ENCODE measurements at places on chromosomes 4 and X.

DNA sequence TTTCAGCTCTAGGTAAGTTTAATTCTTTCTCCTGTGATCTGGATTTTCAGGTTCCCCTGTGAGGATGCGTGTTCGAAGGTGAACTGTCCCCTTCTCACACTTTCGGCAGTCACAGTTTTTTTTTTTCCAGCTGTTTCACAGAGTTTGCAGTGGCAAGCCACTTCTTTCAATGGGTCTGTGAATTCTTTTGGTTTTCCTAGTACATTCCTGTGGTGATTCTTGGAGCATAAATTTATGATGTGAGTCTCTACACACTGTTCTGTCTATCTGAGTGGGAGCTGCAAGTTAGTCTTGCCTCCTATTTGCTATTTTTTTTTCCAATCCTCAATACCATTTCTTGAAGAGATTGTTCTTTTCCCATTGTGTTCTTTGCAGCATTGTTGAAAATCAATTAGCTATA lies 595.5 kb downstream of the RAPGEF2 start:
- no peak for DNase-seq

GRCh38 chrX:1202251-1202650 lies 10.2 kb downstream of the CRLF2 start:
- no peak for DNase-seq

DNA sequence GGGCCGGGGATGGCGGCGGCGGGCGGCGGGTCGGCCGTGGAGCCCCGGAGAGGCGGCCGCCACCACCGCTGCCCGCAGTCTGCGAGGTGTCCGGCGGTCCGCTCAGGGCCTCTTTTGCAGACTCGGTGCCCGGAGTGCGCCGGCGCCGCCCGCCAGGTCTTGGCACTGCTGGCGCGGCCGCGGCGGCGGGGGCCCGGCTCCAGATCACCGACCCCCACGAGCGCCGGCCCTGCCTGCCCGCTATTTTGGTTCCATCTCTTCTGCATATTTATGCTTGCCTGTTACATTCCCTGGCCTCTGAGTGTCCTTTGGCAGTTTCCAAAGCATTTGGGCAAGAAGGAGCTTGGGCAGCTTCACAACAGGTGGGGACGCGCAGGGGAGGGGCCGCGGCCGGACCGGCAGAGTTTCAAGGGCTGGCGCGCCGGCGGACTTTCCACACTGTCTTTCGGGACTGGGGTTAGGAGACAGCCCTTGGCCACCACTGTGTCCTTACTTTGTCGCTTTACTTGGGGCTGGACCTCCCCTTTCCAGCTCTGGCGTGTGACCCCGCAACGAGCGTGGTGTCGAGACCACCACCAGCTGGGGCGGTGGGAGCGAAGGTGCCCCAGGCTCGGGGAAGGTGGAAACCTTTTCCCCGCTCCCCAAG lies 668 bp upstream of the TAPT1 start:
- DNase-seq, result peak; percentile 41

- no peak for DNase-seq
Observed at GRCh38 chr4:84697615-84698201, 114.8 kb downstream of the CDS1 start.

- DNase-seq, result no peak
Observed at GRCh38 chr4:83569987-83570386, 34.1 kb downstream of the GPAT3 start.

DNA sequence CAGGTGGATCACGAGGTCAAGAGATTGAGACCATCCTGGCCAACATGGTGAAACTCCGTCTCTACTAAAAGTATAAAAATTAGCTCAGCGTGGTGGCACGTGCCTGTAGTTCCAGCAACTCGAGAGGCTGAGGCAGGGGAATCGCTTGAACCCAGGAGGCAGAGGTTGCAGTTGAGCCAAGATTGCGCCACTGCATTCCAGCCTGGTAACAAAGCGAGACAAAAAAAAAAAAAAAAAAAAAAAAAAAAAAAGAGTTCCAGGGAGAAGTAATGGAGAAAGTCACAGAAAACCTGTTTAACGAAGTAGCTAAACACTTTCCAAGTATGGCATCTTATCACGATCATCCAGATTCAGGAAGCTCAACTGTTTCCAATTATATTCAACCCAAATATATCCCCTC lies 10.9 kb downstream of the KLHL4 start:
- no peak for DNase-seq

GRCh38 chrX:103878466-103879122 lies 46.5 kb upstream of the RAB9B start:
- DNase-seq, result no peak

- no peak for DNase-seq
Observed at GRCh38 chr4:31391976-31392375, 671.8 kb downstream of the PCDH7 start.

DNA sequence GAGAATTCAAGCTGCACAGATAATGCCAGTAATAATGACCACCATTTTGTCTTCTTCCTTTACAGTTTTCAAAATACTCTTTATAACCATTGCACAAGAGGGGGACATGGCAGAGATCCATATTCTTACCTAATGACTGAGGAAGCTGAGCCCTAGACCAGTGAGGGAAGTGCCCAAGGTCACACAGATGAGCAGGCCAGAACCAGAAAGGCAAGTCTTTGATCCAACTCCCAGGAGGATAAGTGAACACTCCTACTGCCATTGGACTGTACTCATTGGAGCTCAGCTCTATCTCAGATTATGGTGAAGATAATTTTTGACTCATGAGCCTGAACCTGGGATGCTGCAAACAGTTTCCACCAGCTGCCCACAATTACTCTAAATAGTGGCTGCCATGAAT lies 28.6 kb downstream of the AMER1 start:
- no peak for DNase-seq

DNA sequence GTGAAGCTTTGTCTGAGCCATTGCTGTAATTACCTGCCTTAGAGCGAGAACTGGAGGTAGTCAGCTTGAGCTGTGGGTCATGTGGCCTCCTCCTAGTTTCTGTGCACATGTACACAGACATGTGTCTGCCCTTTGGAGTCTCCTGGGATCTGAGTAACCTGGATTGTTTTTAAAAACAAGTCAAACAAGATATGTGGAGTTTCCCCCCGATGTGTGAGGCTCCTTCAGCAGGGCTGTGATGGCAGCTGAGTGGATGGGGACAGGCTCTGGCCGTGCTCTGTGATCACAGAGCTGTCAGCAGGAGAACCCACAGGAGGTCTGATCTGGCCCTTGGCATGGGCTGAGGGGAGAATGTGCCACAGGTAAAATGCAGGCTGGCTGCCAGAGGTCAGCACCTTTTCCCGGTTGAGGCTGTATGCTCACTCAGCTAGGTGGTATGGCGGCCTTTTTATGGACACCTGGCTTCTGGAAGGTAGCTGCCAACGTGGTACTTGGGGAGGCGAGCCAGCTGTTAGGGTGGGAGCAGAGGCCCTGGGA lies 38.4 kb downstream of the NOP14 start:
- DNase-seq, result no peak

- no peak for DNase-seq
Observed at GRCh38 chrX:24676403-24677024, 17.2 kb upstream of the POLA1 start.

- DNase-seq, result no peak
Observed at GRCh38 chr4:146975527-146975926, 29.9 kb upstream of the TTC29 start.

DNA sequence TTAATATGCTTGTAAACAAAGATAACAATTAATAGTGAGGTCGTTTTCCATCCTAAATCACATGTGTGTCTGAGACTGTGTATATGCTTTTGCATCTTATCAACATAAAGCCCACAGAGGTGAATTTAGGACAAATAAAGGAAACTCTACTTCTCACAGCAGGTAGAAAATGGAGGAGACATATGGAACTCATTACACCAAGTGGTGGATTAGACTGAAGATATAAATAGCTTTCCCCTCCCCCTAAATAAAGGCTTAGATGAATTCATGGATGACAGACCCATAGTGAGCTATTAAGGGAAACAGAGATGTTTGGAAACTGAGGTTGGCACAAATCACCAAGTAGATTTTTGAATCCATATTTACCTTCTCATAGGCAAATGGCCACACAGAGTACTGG lies 79.7 kb downstream of the GRIA3 start:
- no peak for DNase-seq

GRCh38 chr4:151678048-151678872 lies 82.5 kb downstream of the GATB start:
- no peak for DNase-seq

- DNase-seq, result no peak
Observed at GRCh38 chr4:113537203-113537602, 224.3 kb downstream of the CAMK2D start.

DNA sequence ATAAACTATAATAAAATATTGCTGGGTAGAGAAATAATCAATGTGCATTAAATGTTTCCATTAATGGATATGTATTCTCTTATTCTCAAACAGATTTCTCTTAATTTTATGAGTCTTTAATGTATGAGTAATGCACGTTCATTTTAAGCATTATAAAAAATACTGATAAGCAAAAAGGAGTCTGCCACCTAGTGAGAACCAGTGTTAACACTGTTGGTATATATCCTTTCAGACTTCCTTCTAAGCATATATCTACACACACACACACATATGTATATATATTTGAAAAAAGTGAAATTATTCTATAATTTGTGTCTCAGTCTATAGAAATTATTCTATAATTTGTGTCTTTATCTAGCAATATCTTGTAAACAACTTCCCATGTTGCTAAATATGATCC lies 49.9 kb upstream of the MTMR1 start:
- no peak for DNase-seq

- no peak for DNase-seq
Observed at GRCh38 chrX:2898846-2899512, 30.2 kb downstream of the ARSD start.

DNA sequence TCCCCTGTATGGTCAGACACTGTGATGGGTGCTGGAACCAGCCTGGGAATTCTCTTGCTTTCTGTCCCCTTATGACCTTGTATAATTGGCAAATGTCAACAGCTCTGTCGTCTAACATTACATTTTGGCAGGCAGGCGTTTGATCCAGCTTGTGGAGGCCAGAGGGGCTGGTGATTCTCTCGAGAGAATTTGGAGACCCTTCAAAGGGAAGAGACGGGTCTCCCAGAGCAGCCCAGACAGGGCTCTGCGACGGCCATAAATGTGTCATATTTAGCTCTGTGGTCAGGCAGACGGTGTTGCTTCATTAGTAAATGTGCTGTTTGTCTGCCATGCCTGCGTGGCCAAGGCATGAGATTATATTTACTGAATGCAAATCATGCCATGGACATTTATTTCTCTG lies 68.7 kb downstream of the SORCS2 start:
- DNase-seq, result no peak

DNA sequence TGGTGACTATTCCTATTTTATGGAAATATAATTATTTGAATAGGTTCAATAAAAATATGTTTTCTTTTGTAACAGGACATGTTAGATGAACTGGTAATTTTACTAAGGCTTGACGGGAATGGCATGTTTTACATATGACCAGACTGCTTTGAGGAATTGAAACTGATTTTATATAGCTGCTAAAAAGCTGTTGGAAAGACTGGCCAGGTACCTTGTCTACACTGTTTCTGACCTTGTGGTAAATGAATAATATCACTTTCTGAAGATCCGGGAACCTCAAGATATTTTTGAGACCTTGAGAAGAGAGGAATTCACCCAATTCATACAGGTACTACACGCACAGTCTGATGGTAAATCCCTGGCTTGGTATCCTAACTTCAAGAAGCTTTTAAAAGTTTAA lies 42.1 kb upstream of the USP46 start:
- DNase-seq, result no peak

- DNase-seq, result no peak
Observed at GRCh38 chrX:136275553-136275952, 24.4 kb upstream of the MAP7D3 start.

DNA sequence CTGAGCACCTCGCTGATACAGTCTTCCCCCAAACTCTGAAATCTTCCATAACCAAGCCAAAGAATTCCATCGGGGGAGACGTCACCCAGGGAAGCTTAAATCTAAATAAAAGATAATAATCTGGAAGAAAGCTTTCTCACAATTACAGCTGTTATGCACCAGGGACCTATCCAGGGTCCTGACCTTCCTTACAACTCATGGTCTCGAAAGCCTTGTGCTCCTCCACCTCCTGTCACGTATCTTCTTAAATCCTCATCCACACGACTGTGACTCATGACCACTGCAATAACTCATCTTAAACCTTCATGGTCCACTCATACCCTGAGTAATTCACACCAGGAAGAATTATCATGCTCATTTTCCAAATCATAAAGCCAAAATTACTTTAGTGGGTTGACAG lies 166.8 kb upstream of the FRG1 start:
- no peak for DNase-seq

- no peak for DNase-seq
Observed at GRCh38 chrX:69148946-69149345, 16.3 kb downstream of the PJA1 start.

DNA sequence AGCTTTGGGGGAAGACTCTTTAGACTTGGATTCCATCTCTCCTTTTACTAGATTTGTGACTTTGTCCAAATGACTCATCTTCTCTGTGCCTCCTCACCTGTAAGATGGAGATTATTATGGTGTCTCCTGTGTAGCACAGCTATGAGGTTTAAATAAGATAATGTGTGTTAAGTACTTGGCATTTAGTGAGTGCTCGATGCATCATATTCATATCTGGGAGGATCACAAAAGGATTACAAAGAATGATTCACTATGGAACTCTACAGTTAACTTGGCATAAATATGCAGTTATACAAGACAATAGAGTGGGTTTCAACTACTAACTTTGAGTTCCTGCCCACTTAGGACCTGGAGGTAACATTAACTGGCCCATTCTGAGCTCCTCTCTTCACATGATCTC lies 2.3 kb downstream of the GBA3 start:
- DNase-seq, result no peak

- DNase-seq, result no peak
Observed at GRCh38 chr4:123819362-123820035, 422.9 kb downstream of the SPRY1 start.

DNA sequence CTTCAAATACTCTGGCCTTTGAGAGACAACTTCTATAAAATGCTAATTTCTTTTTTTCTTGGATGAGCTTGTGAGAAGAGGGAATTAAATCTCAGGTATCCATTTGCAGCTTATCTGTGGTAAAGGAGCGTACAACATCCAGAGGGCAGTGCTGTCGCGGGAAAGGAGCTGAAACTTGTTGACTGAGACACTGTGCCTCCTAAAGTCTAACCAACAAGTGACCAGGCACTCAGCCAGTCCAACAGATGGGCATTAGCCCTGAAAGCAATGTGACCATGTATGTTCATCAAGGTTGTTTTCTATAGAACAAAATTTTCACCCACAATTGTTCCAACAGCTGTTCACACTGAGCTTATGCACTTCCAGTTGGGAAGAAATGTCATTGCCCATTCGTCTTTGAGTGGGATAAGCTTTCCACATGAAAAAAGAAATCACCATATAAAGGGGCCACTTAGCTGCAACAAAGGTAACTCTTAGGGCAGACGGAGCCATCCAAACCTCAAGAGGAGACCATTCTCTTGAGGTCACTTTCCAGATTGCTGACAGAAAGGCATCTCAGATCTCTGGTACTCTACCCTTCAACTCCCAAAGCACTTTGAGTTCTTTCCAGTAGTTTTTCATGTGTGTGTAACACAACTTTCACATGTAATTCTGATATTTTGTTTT lies 244.8 kb upstream of the NEIL3 start:
- no peak for DNase-seq

GRCh38 chrX:110987292-110987691 lies 108.7 kb upstream of the PAK3 start:
- DNase-seq, result no peak

- no peak for DNase-seq
Observed at GRCh38 chr4:47831026-47831679, 6.7 kb downstream of the CORIN start.

All from activated naive CD4-positive, alpha-beta T cell treated with anti-CD3 and anti-CD28 coated beads, Interleukin-2, amount 50 U/mL, for 16 hours (primary cell).